RWPE1 (cell line): ENCODE measurements at places on chromosomes 13 and 19.

- no peak for DNase-seq
Observed at GRCh38 chr19:42140125-42140754, 8.0 kb upstream of the POU2F2 start.

GRCh38 chr19:34319785-34320184 is 45.2 kb upstream of the GPI start:
- DNase-seq = no peak

GRCh38 chr19:46731007-46731501 is 14.1 kb upstream of the PRKD2 start:
- peak; percentile 82 for DNase-seq

DNA sequence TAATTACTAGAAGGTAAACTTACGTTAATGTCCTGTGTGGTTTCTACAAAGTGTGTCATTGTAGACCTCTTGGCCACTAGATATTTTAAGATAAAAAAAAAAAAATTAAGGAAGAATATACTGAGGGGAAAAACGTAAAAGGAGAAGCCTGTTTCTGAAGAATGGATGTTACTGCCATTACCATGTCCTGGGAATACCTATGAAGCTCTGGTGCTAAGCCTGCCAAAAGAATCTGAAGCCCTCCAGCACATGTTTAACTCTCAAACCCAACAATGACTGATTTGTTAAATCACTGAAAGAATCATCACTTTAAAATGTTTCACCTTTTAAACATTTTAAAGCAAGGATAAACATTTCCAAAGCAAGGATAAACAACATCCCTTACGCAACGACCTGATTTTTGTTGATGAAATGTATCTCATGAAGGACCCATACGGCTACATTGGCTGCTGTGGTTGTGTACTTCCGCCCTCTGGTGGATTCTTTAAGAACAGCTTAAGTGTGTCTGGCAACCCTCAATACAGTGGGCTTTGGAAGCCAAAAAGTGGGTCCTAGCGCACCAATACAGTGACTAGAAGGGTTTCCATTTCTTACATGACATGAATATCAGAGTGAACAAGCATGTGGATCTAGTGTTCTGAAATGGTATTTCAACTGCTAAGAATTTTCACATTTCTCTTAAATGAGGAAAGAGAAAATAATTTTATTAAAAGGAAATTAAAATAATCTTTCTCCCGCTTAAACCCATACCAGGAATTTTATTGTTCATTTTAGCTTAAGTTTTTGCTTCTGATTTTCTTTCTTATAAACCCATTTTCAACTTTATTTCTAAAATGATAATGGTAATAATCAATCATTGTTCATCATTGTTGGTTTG is 74.5 kb upstream of the RAP2A start:
- peak; percentile 51 for DNase-seq

DNA sequence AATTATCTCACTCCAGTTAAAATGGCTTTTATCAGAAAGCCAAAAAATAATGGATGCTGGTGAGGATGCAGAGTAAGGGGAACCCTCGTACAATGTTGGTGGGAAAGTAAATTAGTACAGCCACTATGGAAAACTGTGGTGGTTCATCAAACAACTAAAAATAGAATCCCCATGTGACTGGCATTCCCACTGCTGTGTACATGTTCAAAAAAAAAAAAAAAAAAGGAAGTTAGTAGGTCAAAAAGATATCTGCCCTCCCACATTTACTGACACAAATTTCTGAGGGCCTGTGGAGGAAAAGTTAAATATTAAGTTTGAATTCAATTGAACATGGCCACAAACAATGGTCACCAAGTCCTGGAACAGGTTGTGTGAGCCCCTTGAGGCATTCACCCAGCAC is 9.8 kb upstream of the ZSCAN5A start:
- DNase-seq = no peak

GRCh38 chr13:50539791-50540530 is 303.5 kb downstream of the DLEU7 start:
- DNase-seq = no peak

- peak; percentile 20 for DNase-seq
Observed at GRCh38 chr13:23087880-23088279, 92.9 kb upstream of the SGCG start.

DNA sequence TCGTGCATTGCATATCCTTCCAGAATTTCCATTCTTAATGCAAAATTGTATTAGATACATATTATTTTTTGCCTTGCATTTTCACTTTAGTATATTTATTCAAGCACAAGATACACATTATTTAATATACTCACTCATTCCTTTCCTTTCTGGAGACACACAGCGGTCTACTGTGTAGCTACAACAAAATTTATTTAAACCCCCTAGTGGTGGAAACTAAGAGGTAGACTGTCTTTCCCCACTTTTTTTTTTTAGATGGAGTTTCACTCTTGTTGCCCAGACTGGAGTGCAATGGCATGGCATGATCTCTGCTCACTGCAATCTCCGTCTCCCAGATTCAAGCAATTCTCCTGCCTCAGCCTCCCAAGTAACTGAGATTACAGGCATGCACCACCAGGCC is 2040.3 kb upstream of the PCDH20 start:
- no peak for DNase-seq

- no peak for DNase-seq
Observed at GRCh38 chr19:10946958-10947657, 13.7 kb upstream of the SMARCA4 start.

DNA sequence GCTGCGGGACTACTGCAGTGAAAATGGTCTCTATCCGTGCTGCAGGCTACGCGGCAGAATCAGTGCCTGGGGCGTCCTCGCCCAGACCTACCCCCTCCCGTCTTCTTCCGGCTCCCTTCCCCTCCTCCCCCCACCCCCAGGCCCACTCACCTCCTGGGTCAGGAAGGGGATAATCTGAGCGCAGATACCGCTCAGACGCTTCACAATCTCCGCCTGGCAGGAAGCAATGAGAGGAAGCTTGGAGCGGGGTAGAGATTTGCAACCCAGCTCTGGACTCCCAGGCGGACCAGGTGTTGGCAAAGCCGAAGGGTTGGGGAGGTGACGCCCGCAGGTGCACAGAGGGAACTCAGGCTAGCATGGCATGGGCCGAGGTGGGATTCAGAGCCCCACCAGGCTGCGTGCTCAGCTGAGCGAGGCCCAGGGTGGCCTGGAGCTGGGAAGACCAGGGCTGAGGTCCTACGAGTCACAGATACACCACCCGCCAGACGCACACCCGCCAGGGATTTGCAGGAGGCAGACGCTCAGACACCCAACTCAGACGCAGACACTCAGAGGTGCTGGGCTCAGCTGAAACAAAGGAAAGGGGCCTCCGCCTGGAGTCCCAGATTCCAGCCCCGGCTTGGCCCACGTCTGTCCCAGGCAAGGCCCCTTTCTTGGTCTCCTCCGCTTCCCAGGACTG is 4.1 kb downstream of the TLE2 start:
- DNase-seq = no peak

DNA sequence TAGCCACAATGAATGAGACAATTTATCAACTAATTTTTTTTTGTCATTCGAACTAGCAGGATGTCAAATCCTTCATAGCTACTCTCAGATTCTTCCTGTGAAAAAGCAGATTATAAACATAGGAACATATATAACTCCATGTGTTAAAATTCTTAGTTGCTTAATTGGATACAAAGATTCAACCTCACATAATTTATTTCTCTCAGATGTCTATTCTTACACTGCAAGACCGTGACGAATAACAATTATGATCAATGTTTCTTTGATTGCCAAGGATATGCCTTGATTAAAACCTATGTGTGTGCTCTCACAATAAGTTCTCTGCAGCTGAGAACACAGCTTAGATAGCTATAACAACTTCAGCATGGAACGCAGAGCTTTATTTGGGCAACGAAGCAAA is 872.7 kb downstream of the PCDH9 start:
- DNase-seq = no peak

DNA sequence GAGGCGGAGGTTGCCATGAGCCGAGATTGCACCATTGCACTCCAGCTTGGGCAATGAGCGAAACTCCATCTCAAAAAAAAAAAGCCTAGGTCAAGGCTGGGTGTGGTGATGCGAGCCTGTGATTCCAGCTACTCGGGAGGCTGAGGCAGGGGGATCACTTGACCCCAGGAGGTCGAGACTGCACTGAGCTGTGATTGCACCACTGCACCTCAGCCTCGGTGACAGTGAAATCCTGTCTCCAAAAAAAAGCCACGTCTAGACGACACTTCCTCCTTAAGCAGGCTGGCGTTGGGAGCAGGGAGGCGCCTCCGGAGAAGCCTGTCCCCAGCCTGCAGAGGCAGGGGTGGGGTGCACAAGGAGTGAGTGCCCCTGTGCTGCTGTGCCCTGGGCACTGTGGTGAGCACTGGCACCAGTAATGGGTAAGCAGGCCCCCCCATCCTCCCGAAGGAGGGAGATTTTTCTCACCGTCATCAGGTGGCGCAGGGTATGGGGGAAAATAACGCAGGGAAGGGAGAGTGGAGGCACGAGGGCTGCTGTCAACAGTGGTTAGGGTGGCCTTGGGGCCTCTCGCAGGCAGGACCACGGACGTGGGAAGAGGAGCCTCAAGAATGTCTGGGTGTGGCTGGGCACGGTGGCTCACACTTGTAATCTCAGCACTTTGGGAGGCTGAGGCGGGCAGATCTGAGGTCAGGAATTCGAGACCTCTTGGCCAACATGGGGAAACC is 706 bp downstream of the P2RY11 start:
- DNase-seq = no peak

DNA sequence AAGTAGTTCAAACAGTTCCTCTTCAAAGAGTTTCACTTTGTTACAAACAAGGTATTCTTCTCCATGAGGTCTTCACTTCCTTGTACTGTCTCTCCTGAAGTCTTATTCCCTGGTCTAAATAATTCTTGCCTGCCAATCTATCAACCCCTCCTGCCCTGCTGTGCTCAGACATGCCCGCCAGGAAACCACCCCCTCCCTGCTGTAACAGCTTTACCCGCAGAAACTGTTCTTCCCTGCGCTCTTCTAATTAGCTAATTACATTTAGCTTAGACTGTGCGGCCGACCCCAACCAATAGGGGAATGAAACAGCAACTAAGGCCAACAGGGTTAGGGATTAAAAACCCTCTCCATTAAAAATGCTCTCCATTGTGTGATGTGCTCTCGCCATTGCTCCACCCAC is 46.7 kb downstream of the ZNF846 start:
- peak; percentile 44 for DNase-seq

- peak; percentile 44 for DNase-seq
Observed at GRCh38 chr13:101258071-101258470, 158.2 kb downstream of the NALCN start.

GRCh38 chr19:32104153-32104849 is 241.1 kb upstream of the ZNF507 start:
- DNase-seq = peak; percentile 52

- DNase-seq = no peak
Observed at GRCh38 chr13:107457686-107458085, 757.6 kb downstream of the LIG4 start.

DNA sequence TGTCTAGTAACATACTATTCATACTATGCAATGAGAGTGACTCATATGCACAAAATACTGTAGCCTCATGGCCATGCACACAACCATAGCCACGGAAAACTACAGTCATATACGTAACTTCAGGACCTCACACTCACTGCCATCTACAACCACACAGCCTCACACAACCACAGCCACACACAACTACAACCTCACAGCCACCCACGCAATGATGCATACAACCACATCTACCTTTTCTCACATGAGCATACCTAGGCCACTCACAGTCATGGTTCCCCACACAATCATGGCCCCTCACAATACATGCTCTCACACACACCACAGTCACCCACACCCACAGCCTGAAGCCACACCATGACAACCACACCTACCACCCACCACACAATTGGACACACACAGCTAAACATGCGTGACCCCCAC is 8.7 kb upstream of the TNFSF14 start:
- DNase-seq = no peak

- no peak for DNase-seq
Observed at GRCh38 chr13:44422755-44423643, 49.4 kb downstream of the SERP2 start.

GRCh38 chr19:31220540-31220939 is 128.7 kb downstream of the TSHZ3 start:
- DNase-seq = no peak

DNA sequence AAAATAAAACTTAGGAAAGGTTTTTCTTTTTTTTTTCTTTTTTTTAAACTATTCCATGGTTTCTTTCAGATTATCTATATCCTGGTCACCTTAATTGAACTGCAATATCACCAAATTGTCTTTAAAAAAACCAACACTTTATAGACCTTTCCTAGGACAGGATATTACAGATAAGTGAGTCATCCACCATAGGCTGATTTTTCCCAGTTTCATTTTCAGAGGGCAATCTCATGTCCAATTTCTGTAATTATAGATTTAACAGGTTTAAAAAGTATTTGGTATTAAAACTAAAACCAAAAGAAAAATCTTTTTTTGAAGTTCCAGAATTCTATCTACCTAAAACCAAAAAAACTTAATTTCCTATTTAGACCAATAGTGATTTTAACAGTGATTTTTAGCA is 13.2 kb downstream of the SPART start:
- DNase-seq = peak; percentile 67

- peak; percentile 90 for DNase-seq
Observed at GRCh38 chr13:39565036-39565949, 37.7 kb downstream of the LHFPL6 start.

DNA sequence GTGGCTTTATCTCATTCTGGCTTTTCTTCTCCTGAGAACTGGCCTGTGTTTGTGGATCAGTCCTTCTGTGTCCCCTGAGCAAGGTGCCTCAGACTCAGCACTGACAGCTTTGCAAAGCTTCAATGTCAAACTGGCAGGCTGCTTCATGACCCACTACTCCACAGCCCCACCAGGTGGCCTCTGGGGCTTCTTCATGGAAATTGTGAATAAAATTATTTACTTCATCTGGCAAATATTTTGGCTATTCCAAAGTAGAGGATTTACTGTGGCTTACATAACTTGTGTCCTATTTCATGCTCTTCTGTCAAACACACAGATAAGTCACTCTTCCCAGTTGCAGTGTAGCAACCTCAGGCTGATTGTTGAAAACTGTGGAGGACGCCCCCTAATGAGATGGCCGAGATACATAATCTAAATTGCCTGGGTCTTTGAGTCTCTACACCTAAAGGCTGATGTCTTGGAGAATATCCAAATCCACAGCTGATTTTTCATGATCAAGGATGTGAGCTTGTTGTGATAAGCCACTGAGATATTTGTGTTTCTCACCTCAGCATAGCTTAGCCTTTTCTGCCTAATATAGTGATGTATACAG is 721.9 kb upstream of the SLC10A2 start:
- no peak for DNase-seq

DNA sequence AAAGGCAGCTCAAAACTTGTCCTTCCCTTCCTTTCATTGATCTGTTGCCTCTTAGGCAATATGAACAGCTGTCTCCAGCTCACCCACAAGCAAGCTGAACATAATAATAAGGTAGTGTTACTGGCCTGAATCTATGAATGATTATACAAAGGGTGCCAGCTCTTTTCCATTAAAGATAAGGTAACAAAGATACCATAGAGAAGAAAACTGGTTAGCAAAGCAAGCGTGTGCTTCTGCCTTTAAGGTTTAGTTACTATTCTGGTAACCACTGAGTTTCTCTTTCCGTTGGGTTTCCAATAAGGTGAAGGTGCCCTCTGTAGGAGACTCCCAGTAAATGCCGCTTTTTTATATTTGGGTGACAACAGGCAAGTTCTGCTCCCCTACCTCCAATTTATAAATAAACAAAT is 12.1 kb upstream of the DACH1 start:
- DNase-seq = no peak

- DNase-seq = no peak
Observed at GRCh38 chr13:42652642-42653415, 78.9 kb downstream of the TNFSF11 start.
